Thyroid gland (tissue), 4 donors: ENCODE measurements at places on chromosomes 2 and 18. TPM values are rescaled to one million over a fixed set of nuclear protein-coding genes. Genes with fewer than 3 reads are reported as not detected.
A peak's percentile ranks its signal among the peaks of the same experiment; 100 is the strongest.

HAAO gene
- 2.2 TPM for total RNA-seq

STRN gene
- 17.3 TPM for total RNA-seq

CYTIP gene
- 8.9 TPM for total RNA-seq

GRCh38 chr2:74421221-74421870 lies at the start of the genes C2orf81 and WDR54:
Gene C2orf81, minus strand, starts transcription at chr2:74421619. Its CDS starts 59 bp downstream, at chr2:74421560.
Gene WDR54, plus strand, starts transcription at chr2:74421730. Its CDS starts 424 bp downstream, at chr2:74422154.
- DNase-seq: peak; percentile 85
- peak within 1 kb of the TSS; percentile 64 for H3K27ac ChIP-seq
- H3K4me1 ChIP-seq: peaks cover 9% of the 10 kb centered on the region
- H3K36me3 ChIP-seq: no peaks in the 10 kb centered on the region
- peak within 1 kb of the TSS; percentile 67 for H3K4me3 ChIP-seq

GRCh38 chr2:24404491-24404921 lies 44.2 kb upstream of the ITSN2 start:
- peaks cover 4% of the 10 kb centered on the region for H3K4me1 ChIP-seq
- H3K4me3 ChIP-seq: no peak overlapping the region
- H3K27ac ChIP-seq: no peak overlapping the region
- no peaks in the 10 kb centered on the region for H3K27me3 ChIP-seq
- no peak for DNase-seq

DNA sequence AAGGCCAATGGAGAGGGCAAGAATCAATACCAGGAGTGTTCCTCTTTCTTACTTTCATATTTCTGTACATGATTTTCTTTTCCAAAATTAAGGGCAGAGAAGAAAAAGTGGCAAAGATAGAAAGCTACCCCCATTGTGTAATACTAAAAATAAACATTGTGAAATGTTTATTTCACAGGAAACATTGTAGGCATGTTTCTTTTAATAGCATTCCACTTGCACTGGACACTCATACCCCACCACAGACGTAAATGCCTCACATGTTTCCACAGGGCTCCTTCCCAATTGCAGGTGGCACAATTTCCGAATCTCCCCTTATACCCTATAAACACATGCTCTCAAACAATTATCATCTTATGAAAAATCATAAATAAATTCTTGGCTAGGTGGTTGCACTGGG lies 645.1 kb upstream of the SETBP1 start:
- H3K36me3 ChIP-seq: no peaks in the 10 kb centered on the region
- H3K4me1 ChIP-seq: no peaks in the 10 kb centered on the region

- no peaks in the 10 kb centered on the region for H3K36me3 ChIP-seq
- no peaks in the 10 kb centered on the region for H3K27me3 ChIP-seq
- H3K4me1 ChIP-seq: no peaks in the 10 kb centered on the region
- H3K4me3 ChIP-seq: no peak overlapping the region
Observed at GRCh38 chr2:204104811-204105210, 168.2 kb downstream of the ICOS start.

GRCh38 chr2:86025229-86025820 lies 80.4 kb downstream of the POLR1A start:
- no peaks in the 10 kb centered on the region for H3K27me3 ChIP-seq
- no peak overlapping the region for H3K4me3 ChIP-seq
- peak; percentile 41 for DNase-seq
- H3K4me1 ChIP-seq: peaks cover 40% of the 10 kb centered on the region

- DNase-seq: no peak
- no peaks in the 10 kb centered on the region for H3K36me3 ChIP-seq
- H3K27me3 ChIP-seq: no peaks in the 10 kb centered on the region
- no peak overlapping the region for H3K4me3 ChIP-seq
Observed at GRCh38 chr2:108898315-108899082, 90.5 kb downstream of the EDAR start.

DNA sequence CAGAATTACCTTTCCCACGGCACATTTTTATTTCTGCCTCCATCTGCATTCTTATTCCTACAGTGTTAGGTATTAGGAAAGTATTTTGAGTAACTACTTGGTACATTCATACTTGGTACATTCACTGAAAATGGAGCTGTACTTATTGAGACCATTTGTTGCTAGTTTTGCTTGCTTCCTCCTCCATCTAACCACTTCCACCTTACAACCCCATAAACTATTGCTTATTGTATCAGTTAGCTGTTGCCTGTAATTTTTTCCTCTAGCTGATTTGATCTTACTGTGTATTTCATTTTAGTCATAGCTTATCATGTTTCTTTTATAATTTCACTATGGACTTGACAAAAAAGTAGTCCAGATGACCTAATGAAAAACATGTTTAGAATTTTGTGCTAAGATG lies 50.7 kb downstream of the AFTPH start:
- H3K4me1 ChIP-seq: no peaks in the 10 kb centered on the region
- no peaks in the 10 kb centered on the region for H3K36me3 ChIP-seq
- H3K27me3 ChIP-seq: no peaks in the 10 kb centered on the region
- H3K27ac ChIP-seq: no peak overlapping the region
- no peak overlapping the region for H3K4me3 ChIP-seq
- DNase-seq: no peak

- peaks cover 39% of the 10 kb centered on the region for H3K36me3 ChIP-seq
- H3K4me1 ChIP-seq: peaks cover 23% of the 10 kb centered on the region
Observed at GRCh38 chr2:200814276-200814815, 2.6 kb downstream of the BZW1 start.

GRCh38 chr2:101759162-101759561 lies 61.7 kb downstream of the MAP4K4 start:
- no peaks in the 10 kb centered on the region for H3K36me3 ChIP-seq
- no peak overlapping the region for H3K4me3 ChIP-seq
- peaks cover 8% of the 10 kb centered on the region for H3K4me1 ChIP-seq
- no peak for DNase-seq

DNA sequence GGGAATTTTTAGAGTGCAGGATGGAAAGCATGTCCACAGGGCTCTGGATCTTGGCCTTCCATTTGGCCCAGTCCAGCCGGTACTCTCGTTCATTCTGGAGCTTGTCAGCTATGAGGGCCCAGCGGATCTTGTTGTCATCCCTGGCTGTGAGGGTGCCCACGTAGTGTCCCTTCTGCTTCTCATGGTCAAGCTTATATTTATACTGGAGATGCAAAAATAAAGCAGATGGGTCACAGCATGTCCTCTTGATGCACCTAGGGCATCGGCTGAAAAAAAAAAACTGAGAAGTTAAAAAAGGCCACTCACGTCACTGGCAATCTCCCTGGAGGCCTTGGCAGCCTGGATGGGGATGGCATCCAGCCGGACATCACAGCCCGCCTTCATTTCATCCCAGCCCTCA lies 160.5 kb downstream of the RIF1 start:
- H3K4me3 ChIP-seq: no peak overlapping the region
- H3K36me3 ChIP-seq: no peaks in the 10 kb centered on the region
- no peaks in the 10 kb centered on the region for H3K27me3 ChIP-seq
- no peak overlapping the region for H3K27ac ChIP-seq

- no peak for DNase-seq
- peaks cover 19% of the 10 kb centered on the region for H3K4me1 ChIP-seq
- H3K36me3 ChIP-seq: no peaks in the 10 kb centered on the region
- no peak overlapping the region for H3K27ac ChIP-seq
- no peak overlapping the region for H3K4me3 ChIP-seq
Observed at GRCh38 chr2:28590496-28591301, 94.8 kb downstream of the PLB1 start.

GRCh38 chr2:162074928-162075688 lies 1.1 kb upstream of the DPP4 start:
- no peak overlapping the region for H3K4me3 ChIP-seq
- H3K36me3 ChIP-seq: no peaks in the 10 kb centered on the region
- no peaks in the 10 kb centered on the region for H3K27me3 ChIP-seq
- DNase-seq: no peak

GRCh38 chr2:204183608-204184007 lies 247.0 kb downstream of the ICOS start:
- peak; percentile 4 for DNase-seq
- H3K4me1 ChIP-seq: no peaks in the 10 kb centered on the region
- no peaks in the 10 kb centered on the region for H3K27me3 ChIP-seq
- H3K4me3 ChIP-seq: no peak overlapping the region
- H3K36me3 ChIP-seq: no peaks in the 10 kb centered on the region

GRCh38 chr18:74378179-74378682 lies 62.6 kb downstream of the C18orf63 start:
- no peaks in the 10 kb centered on the region for H3K27me3 ChIP-seq
- H3K27ac ChIP-seq: no peak overlapping the region
- H3K4me1 ChIP-seq: no peaks in the 10 kb centered on the region
- H3K36me3 ChIP-seq: no peaks in the 10 kb centered on the region

- H3K27me3 ChIP-seq: no peaks in the 10 kb centered on the region
- H3K4me1 ChIP-seq: peaks cover 4% of the 10 kb centered on the region
- no peaks in the 10 kb centered on the region for H3K36me3 ChIP-seq
- H3K27ac ChIP-seq: no peak overlapping the region
- peak; percentile 35 for DNase-seq
Observed at GRCh38 chr2:128260239-128261138, 58.2 kb downstream of the HS6ST1 start.

GRCh38 chr18:26442126-26442525 lies 106.2 kb downstream of the KCTD1 start:
- no peaks in the 10 kb centered on the region for H3K4me1 ChIP-seq
- no peak overlapping the region for H3K27ac ChIP-seq
- H3K27me3 ChIP-seq: no peaks in the 10 kb centered on the region

DNA sequence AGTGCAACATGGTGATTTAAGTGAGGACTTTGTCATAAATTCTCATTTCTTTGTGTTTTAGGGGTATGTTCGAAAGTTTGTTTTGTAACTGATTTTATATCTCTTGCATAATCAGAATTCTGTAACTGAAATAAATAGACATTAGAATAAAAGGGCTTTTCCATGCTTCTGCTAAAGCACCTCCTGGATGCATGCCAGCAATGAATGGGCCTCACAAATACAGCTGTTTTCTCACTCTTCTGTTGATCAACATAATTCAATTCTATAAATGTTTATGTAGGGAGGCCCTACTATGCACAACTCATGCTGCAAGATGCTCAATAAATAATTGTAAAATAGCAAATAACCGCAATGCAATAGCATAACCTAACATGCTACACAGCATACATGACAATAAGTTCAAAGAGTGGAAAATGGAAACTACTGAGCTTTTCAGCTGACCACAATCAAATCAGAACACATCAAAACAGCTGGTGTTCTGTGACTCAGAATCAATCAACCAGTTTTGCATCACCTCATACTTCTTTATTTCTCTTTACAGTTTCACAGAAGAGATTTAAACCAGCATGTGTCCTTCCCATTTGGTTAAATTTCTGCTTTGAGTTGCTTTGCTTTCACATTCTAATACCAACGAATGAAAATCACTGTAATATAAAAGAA lies 11.0 kb downstream of the CDH7 start:
- H3K27ac ChIP-seq: no peak overlapping the region
- H3K4me3 ChIP-seq: no peak overlapping the region
- H3K4me1 ChIP-seq: no peaks in the 10 kb centered on the region
- H3K36me3 ChIP-seq: no peaks in the 10 kb centered on the region
